ENCODE measurements at places on chromosomes 1 and 21. TPM values are rescaled to one million over a fixed set of nuclear protein-coding genes. Genes with fewer than 3 reads are reported as not detected.

GRCh38 chr1:34549199-34549598 is 205.6 kb upstream of the GJB5 start:
- peak; percentile 22 for DNase-seq

DNA sequence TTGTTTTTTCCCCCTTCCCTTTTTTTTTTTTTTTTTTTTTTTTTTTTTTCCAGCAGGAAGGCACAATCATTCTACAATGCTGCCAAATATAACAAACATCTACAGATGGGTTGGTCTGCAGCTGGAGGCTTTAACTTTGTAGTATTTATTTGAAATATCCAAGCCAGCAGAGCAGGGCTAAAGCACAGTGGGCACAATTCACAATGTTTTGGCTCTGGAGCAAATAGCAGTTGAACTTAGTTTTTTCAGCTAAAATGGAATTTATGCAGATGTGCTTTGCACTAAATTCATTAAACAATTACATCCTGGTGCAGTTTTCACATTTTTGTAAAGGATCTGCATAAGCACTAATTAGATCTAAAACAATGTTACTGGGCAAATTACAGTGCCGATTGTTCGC is 39.8 kb upstream of the ZBTB18 start:
- DNase-seq, result no peak

DNA sequence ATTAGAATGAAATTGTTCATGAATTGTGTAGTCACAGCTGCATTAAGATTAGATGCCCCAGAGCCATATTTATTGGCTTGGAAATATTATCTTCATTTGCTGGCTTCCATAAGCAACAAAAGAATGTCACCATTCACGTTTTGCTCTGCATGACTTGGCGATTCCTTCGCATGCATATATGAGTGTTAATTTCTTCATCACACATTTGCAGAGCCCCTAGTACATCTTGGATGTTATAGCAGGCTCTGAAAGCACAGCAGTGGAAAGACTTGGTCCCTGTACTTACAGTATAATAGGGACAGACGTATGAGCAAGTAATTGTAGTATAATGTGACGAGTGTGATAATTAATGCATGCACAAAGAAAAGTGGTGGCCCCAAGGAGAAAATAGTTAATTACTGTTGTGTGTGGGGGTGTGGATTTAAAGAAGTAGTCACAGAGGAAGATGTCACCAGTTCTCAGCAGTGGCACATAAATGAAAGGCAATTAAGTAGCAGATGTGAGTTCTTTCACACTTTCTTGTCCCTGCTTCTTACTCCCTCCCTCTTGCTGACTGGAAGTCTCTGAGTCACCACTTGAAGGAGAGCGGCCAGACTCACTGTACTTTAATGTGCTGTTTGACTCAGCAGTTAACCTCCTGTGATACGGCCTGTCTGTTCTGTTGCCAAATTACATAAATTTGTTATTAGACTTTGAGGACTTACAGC is 21.0 kb downstream of the S100A10 start:
- DNase-seq, result no peak

GRCh38 chr1:87329051-87329525 is 408 bp downstream of the LMO4 start:
- peak; percentile 39 for DNase-seq

DNA sequence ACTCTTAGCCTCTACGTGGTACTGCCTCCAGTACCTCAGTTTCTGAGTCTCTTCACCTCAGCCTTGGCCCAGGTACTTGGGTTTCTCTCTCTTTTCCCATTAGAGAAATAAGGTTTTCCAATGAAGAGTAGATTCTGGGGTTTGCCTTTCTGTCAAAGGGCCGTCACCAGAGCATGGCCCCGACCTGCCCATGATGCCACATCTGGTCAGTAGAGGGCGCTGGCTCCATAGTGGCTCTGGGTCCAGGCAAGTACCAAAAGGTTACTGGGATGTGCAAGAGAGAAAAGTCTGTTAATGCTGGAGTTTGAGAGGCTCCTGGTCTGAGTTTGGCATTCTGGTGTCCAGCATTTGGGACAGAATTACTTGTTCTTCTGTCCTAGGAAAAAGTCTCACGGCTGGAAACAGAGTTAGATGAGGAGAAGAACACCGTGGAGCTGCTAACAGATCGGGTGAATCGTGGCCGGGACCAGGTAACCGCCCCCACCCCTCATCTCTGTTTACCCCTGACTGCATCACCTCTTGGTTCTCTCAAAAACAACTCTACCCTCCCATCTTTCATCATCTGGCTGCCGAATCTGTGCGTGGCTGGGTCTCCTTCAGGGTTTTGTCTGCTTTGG is 5.3 kb upstream of the TUFT1 start:
- DNase-seq, result peak; percentile 89

DNA sequence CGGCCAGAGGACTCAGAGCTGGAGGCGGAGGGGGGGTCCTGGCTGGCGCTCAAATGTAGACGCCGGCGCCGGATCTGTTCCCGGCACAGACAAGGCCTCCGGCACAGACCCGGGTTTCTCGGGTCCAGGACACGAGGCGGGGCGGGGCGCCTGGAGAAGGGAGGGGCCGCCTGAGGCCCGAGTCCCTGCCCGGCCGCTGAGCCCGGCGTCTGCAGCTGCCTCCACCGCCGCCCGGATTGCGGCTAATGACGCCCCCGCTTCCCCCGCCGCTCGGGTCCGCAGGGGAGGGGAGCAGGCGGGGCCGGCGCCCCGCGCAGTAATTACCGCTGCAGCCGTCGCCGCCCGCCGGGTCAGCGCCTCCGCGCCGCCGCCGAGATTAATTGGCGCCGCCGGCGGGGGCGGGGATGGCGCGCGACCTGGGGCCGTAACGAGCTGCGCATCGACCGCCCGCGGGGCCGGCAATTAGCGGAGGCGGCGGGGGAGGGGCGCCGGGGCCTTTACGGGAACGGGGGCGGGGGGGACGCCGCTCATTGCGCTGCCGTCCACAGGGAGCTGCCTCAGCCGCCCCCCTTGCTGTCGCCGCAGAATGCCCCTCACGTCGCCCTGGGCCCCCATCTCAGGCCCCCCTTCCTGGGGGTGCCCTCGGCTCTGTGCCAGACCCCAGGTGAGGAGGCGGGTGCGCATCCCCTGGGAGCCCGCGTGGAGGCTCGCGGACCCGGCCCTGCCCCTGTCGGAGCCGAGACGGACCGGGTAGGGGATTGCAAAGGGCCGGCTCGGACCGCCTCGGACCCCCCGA is 17.3 kb downstream of the NOC2L start:
- DNase-seq, result no peak

KCNK1 gene
- 0.56 TPM for total RNA-seq

GRCh38 chr1:14755518-14756252 is 157.2 kb downstream of the KAZN start:
- DNase-seq, result no peak

DNA sequence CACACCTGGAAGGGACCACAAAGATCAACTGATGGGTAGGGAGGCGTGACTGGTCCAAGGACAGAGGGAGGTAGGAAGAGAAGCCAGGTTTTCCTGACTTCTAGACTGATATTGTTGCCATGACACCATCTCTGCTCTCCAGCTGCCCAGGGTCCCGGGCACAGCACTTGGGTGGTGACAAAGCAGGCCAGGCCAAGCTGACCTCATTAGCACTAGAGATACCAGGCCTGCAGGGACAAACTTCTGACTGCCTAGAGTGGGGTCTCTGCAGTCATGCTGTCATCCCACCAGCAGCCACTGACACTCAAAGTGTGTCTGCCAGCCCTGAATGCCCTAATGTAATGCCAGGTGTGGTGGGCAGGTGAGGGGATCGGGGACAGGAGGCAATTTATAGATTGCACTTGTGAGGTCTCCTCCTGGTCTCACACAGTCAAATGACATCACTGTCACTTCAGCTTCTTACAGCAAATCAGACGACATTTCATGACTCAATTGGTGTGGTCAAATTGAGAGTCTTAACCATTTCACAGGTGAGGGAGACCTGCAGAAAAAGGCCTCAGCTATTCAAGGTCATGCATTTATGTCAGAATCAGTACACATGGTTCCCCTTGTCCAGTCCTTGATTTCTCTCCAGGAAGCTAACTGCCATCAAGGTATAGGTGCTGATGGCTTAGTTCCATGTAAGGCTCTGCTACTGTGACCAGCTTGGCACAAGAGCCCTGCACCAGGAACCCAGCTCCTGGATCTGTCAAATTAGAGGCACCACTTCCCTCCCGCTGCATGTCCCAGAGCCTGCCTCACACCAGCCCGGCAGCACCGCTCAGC is 2.7 kb downstream of the SLC9A1 start:
- DNase-seq, result no peak

DNA sequence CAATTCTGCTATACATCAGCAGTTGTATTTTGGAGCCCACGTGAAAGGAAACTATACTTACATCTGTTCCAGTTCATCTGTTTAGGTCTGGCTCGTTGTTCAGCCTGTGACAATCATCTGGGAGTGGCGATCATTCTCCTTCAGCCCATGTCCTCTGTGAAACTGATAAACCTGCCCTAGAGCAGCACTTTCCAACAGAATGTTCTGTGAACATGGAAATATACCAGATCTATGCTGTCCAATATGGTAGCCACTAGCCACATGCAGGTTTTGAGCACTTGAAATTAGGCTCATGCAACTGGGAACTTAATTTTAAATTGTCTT is 24.5 kb upstream of the COQ8A start:
- no peak for DNase-seq

- peak; percentile 77 for DNase-seq
Measured at GRCh38 chr21:45309069-45309986, 21.6 kb upstream of the POFUT2 start.

GRCh38 chr21:45466330-45467220 is 61.6 kb downstream of the COL18A1 start:
- DNase-seq, result no peak

- DNase-seq, result no peak
Measured at GRCh38 chr1:160575112-160575664, 4.1 kb downstream of the CD84 start.

C1orf94 gene
- total RNA-seq, result not detected

FMN2 gene
- total RNA-seq, result 13.2 TPM

TMIGD3 gene
- not detected for total RNA-seq

DNA sequence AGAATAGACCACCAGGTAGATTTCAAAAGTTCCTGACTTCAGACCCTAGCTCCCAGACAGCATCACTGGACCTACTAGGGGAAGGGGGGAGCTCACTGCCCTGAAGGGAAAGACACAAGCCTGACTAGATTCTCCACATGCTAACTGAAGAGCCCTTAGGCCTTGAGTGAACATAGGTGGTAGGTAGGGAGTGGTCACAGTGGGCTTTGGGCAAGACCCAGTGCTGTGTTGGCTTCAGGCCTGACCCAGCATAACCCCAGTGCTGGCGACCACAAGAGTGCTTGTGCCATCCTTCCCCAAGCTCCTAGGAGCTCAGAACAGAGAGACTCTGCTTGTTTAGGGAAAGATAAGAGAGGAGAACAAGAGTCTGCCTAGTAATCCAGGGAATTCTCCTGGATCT is 51.1 kb upstream of the ACADM start:
- no peak for DNase-seq

- no peak for DNase-seq
Measured at GRCh38 chr1:230495076-230495475, 68.9 kb upstream of the PGBD5 start.

FCRL6 gene
- total RNA-seq, result not detected

RPS27 gene
- 2,076 TPM for total RNA-seq

KISS1 gene
- not detected for total RNA-seq

DNA sequence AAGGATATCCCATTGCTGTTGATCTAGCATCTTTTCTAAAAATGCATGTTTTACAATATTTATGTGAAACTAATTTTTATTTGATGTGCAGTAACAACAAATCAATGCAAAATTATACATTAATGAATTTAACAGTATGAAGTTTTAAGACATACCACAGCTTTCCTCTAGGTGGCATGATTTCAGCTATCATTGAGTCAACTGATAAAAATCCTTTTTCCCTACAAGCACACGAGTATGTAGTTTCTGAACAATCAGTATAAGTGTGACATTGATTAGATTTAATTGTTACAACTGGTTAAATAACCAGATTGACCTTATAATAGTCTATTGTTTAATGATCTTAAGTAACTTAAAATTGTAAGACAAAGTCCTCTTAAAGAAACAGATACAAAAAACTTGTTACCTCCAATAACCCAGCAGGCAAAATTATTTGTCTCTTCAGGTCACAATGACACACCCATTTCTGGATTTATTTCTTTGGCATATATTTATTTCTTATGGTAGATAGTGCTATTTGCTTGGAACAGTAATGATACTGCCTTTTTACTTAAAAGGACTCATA is 5.8 kb upstream of the TGFB2 start:
- DNase-seq, result no peak

OR2L3 gene
- not detected for total RNA-seq

DNA sequence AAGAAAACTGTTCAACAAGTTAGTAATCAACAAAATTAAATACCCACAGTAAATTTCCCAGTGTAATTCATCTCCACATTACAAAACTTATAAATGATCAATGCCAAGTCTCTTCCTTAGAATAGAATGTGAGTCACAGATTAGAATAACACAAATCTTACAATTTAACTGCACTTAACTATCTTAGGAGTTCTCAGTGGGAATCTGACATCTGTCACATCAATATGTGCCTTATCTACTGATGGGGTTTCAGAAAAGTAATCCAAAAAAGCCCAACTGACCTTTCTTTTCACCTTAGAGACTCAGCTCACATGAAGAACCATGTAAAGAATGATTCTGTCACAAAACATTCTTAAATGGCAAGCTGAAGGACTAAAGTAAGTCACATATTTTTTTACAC is 141.4 kb downstream of the RERE start:
- no peak for DNase-seq

DNA sequence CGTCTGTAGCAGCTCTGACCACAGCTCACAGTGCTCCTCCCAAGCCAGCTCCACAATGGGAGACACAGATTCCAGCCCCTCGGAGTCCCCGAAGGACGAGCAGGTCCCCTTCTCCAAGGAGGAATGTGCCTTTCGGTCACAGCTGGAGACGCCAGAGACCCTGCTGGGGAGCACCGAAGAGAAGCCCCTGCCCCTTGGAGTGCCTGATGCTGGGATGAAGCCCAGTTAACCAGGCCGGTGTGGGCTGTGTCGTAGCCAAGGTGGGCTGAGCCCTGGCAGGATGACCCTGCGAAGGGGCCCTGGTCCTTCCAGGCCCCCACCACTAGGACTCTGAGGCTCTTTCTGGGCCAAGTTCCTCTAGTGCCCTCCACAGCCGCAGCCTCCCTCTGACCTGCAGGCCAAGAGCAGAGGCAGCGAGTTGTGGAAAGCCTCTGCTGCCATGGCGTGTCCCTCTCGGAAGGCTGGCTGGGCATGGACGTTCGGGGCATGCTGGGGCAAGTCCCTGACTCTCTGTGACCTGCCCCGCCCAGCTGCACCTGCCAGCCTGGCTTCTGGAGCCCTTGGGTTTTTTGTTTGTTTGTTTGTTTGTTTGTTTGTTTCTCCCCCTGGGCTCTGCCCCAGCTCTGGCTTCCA is 22.9 kb upstream of the VPS13D start:
- no peak for DNase-seq

GRCh38 chr1:231122143-231122542 is 39.7 kb upstream of the TRIM67 start:
- no peak for DNase-seq
